Stimulated activated naive CD4-positive, alpha-beta T cell treated with Interleukin-2 at 50 U/mL for 16 hours (primary cell): ENCODE measurements at places on chromosomes 11 and 22.

- DNase-seq: peak; percentile 57
These were observed 33.0 kb downstream of the PTPRJ start for GRCh38 chr11:48013269-48013901.

DNA sequence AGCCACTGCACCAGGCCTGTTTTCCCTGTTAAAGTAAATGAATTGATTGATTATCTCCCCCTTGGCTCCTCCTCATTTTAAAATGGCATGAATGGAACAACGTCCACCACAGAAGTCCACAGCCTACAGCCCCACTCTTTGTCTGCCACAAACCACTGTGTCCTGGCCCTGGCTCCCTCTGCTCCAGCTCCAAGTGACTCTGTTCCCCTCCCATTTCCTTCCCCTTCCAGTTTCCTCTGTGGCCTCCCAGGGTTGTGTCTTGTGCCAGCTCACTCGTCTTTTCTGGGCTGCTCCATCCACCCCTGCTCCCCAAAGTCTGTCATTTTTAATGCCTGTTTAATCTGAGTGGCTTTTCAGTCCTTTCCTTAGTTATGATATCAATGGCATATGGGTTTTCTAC lies 52.4 kb upstream of the CD5 start:
- no peak for DNase-seq

DNA sequence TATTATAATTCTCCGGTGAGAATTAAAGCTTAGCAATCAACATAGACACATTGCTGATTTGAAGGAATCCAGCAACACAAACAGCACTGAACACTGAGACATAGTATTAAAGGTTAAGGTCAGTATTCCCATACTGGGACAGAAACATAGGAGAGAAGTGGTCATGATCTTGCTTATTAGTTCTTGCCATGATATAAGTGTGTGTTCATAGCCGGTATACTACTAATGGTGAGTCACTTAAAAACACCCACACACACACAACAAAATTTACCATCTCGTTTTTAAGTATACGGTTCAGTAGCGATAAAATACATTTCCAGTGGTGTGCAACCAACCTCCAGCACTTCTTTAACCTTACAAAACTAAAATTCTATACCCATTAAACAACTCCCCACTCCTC lies 96.3 kb downstream of the C11orf65 start:
- no peak for DNase-seq

DNA sequence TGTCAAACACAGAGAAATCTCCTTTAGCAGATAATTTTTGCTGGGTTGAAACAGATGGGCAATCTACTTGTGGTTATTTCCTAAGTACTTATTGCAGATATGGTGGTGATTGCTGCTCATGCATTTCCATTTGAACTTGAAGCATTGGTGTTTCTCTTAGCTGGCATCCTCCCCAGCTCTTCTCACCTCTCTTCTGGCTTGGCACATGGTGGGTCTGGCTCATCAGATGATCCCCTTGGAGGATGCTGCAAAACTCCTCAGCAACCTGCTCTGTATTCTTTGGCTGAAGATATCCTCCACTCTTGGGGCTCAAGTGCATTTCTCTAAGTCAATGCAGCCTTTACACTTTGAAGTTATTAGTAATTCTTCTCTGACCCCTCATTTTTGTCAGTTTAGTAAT lies 87.3 kb upstream of the MYO18B start:
- no peak for DNase-seq

DNA sequence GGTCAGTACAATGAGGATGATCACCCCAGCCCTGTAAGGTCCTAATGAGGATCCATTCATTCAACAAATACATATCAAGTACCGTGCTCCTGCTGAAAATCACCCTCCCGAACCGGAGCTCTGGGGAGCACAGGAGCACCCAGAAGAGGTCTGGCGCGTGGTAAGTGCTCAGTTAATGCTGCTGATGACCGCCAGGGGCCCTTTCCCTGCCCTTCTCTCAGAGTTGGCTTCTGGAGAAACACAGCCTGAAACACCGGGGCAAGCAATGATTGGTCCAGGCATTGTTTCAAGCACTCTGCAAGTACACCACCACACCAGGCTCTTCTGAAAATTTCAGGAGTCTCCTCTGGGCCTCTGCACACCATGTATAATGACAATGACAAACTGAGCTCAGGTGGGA lies 3.8 kb upstream of the CCDC86 start:
- no peak for DNase-seq

DNA sequence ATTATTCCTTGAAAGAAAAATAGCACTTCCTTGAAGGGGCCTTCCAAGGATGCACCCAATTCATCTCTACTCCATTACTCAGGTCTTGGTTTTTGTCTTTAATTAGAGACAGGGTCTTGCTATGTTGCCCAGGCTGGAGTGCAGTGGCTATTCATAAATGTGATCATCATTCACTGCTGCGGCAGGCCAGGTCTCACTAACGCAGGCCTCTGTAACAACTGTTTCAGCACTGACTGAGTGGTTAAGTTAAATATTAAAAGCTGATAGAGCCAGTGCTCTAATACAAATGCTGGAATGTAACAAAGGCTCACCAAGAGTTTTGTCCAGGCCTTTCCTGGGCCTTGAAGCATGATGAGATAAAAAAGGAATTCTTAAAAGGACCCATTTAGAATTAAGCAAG lies 61.4 kb upstream of the GNAZ start:
- DNase-seq: no peak
